Left cardiac atrium (tissue), 4 donors: ENCODE measurements at places on chromosomes 1 and 21.
A peak's percentile ranks its signal among the peaks of the same experiment; 100 is the strongest.

GRCh38 chr21:40165773-40166070, 298.5 kb downstream of the PCP4 start:
- DNase-seq = no peak

DNA sequence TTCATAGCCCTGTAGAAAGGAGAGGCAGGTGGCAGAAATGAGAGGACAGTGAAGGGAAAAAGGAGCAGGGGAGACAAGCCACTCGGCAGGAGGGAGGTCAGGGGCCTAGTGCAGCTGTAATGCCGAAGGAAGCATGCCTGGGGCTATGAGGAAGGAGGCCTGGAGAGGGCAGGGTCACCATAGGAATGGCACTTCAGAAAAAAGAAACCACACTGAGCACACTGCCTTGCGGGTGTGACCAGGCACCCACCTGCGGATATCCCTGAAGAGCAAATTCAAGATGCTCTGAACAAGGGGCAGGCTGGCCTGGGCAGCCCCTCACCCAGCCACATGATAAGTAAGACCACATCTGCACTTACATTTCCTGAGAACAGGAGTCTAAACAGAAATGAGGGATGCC, 104.7 kb downstream of the JAK1 start:
- no peak for DNase-seq

- DNase-seq = no peak
These were observed 191.0 kb upstream of the NRIP1 start for GRCh38 chr21:15255763-15256162.

GRCh38 chr1:111191496-111191895, 8.9 kb downstream of the DENND2D start:
- no peak for DNase-seq

DNA sequence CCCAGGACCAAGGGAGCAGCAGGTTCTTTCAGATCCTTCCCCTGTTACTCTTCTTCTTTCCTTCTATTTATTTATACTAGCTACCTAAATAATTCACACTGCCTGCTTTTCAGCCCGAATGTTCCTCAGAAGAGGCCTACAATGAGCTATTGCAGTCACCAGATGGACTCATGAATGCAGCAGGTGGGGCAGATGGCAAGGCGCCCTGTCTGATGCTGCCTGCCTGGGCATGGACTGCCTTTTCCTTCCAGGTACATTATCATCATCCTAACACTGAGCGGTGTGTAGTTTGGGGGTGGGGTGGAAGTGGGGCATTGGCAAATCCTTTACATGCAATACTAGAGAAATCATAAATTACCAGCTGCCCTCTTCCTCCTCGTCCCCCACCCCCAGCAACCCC, 17.6 kb downstream of the ESRRG start:
- no peak for DNase-seq

DNA sequence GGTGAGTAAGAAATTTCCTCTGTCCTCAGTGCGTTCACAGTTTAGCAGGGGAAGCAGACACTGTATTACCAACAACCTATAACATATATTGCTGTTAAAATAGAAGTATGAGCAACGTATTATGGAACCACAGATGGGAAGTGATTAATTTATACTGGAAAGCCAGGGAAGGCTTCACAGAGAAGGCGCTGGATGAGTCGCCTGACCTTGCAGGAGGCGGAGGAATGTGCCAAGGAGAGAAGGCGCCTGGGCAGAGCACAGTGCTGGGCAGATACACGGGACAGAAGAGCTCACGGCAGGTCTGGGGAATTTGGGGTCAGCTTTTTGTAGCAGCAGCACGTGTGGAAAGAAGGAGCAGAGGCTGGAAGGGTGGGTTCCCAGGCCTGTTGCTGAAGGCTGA, 116.3 kb downstream of the DHRS3 start:
- no peak for DNase-seq

GRCh38 chr21:31974454-31974985, 101.7 kb downstream of the HUNK start:
- no peak for DNase-seq

DNA sequence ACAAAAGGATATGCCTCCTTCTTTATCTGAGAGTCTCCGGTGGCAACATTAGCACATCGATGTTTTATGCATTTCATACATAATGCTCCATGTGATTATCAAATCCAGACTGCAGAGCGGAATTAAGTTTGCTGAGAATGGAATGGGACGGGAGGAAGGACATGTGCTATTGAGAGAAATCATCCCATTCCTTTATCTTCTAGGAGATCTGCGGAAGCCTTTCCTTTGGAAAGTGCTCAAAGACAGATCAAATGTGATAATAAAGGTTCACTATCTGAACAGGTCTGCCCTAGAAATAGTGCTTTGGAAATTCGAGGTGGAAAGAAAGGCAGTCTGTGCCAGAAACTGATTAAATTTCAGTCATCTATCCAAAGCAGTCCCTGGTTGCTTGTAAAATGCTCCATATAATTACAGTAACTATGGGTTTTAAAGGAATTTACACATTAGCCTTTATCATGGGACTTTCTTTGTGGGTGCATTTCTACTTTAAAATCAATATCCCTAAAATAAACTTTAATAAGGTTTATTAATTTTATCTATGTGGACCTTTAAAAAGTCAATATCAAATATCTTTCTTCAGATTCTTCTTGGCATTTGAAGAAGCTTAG, 473.5 kb upstream of the ADGRL2 start:
- no peak for DNase-seq

- DNase-seq = peak; percentile 98
These were observed 10.8 kb upstream of the FAAP20 start for GRCh38 chr1:2205191-2205952.

DNA sequence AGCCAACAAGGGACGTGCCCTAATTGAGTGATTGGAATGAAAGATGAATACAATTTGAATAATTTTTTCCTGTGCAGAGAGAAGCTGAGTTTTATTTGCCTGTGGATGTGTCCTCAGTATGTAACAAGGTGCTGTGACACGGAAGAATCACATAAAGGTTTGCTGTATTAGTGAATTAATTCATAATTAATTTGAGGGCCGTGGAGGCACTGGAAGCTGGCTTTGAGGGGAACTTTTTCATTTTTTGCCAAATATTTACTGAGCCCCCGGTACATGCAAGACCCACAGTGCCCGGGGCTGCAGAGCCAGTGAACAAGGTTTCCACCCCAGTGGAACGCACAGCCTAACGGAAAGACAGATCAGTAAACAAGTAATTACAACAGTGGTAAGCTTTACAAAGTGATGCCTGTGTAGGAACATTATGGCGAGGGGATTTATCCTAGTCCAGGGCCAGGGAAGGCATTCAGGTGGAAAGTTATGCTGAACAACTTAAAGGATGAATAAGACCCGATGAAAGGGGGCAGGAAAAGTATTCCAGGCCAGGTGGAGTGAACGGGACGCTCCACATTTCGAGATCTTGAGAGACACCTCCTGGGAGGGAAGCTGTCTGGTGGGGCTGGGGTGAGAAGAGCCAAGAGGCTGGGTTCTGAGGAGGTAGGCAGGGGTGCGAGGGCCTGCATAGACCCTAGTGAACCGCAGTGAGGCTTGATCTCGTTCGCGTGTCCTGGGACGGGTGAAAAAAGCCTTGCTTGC, 773 bp upstream of the RCC2 start:
- no peak for DNase-seq

- no peak for DNase-seq
These were observed 58.2 kb upstream of the TPTE start for GRCh38 chr21:10463156-10463555.

DNA sequence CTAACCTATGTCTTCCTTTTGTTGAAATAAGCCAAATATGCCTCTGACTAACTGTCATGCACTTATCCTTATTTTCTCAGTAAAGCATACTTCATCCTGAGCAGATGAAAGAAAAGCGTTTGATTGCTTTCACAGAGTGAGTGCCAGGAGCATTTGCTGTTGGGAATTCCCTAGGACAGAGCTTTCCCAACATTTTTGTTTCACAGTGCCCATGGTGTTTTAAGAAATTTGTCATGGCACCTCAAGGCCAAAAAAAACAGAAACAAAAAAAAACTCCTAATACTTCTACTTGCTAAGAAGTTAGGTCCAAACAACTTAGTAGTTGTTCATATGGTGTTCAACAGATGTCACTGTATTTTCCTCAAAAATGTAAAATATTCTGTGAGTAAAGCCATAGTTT, 120.8 kb upstream of the BMP8A start:
- DNase-seq = no peak
